ENCODE measurements at places on chromosomes 7 and 10.

GRCh38 chr7:130639388-130639787, 29.2 kb downstream of the COPG2 start:
- DNase-seq, result no peak

GRCh38 chr10:59698326-59698725, 11.3 kb downstream of the SLC16A9 start:
- DNase-seq, result no peak

- no peak for DNase-seq
Measured at GRCh38 chr7:108152198-108152597, 22.0 kb upstream of the LAMB4 start.

DNA sequence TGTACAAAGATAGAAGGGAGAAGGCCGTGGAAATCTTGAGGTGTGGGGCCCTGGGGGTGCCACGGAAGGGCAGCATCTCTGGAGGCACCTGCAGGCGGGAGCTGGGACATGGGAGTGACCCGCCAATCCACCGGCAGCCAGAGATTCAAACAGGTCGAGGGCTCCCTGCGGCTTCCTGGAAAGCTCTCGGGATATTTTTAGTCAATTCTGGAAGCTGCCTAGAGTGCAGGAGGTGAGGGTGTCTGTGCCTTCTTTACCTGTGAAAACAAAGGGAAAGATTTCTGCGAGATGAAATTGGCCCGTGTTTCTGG, 16.6 kb downstream of the MNX1 start:
- DNase-seq, result no peak

DNA sequence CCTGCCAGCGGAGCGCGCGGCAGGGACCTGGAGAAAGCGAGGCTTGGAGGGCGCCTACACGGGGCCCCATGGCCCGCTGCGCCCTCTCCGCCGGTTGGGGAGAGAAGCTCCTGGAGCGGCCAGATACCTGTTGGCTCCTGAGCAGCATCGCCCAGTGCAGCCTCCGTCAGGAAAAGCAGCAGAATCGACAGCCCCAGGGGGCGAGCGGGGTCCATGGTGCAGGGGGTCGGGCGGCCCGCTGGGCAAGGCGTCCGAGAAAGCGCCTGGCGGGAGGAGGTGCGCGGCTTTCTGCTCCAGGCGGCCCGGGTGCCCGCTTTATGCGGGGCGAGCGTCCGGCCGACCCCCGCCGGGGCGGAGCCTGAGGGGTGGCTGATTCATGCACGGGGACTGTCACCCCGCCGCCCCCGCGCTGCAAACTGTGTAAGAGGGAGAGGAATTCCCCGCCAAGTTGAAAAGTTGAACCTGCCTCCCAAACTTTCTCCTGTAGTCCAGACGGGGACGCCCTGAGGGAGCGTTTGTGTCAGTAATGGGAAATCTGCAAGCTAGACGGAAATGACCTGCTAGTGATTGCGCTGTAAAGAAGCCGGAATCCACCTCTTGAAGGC, at the start of gene TFPI2:
Gene TFPI2 (minus strand): TSS at position 290 of the 605 bp plus-strand sequence. CDS start 75 bp downstream, at position 215.
- no peak for DNase-seq

DNA sequence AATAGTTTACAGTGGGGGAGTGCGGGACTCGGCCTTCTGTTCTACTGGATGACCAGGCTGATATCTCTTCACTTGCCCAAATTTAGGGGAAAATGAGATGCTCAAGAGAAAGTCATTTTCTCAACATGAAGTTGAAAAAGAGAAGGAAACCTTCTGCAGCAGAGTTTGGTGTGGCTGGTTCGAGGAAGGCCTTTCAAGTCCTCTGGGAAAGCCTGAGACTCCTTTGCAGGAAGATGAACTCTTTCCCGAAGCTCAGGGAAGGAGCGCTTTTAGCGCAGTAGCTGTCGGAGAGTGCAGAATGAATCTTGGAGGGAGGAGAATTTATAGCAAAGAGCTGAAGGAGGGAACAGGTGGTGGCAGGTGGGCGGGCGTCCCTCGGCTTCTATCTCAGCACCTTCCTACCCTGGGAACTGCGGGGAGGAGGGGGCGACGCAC, at the start of gene ATOH7:
Gene ATOH7 (minus strand): TSS at position 297 of the 435 bp plus-strand sequence. CDS start 436 bp downstream, outside the sequence.
- DNase-seq, result no peak

- DNase-seq, result no peak
Measured at GRCh38 chr7:95804052-95804451, 31.7 kb downstream of the DYNC1I1 start.

DNA sequence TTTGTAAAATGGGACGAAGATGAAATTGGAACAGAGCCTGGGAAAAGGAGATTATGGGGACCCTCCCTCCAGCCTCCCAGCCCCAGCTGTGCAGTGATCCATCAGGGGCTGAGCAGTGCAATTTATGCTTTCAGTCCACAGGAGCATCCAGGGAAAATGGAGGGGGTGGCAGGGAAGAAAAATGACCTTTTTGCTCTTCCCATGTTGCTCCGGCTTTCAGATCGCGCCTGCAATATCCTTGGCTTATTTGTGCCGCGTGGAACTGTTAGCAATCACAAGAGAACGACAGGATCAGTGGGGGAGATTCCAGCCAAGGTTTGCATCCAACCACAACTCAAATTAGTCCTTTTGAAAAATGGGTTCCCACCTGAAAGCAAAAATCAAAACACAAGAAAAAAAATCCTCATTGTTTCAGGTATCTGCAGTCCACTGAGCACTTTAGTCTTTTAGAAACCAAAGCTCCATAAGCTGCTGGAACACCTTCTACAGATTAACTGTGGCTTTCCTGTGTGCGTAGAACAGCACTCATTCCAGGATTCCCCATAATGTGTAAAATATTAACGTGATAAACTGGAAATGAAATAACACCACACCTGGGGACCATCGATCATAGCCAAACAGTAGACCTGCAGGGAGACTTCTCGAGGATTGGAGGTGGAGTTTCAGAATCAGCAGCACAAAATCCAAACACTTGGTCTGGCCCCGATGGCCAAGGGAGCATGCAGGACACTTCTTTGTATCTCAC, 30.7 kb upstream of the SFMBT2 start:
- DNase-seq, result no peak

- no peak for DNase-seq
Measured at GRCh38 chr10:71076473-71077142, 135.8 kb upstream of the UNC5B start.

- no peak for DNase-seq
Measured at GRCh38 chr10:117619707-117620405, 77.3 kb downstream of the EMX2 start.

- DNase-seq, result no peak
Measured at GRCh38 chr10:93844979-93845626, 48.7 kb upstream of the SLC35G1 start.

DNA sequence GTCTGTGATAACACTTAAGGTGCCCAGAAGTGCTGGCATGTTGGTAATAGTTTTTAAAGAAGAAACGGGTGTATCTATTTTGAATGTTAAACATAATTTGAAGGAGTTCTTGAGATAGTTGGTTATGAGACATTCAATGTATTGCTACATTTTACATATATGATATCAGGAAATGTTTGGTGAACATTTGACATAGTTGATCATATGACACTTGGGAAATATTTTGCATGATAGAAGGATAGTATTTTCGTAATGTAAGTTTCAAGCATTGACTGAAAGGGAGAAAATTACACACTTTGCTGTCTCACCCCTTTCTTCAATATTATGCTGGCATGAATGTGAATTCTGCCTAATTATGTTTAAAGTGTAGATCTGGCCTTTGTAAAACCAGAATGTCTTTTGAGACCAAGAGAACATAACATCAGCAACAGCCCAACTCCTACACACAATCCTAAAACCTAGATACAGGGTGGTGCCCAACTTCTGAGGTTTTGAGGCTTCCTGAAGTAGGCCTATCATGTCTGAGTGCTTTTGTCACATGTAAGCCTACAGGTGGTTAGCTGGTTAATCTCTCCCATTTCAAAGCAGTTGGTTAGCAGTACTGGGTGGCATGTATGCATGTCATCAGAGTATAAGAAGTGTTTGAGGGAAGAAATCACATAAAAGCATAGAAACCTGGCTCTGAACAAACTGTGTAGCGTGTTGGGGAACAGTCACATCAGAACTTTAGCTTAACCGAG, 2.1 kb downstream of the ADD3 start:
- peak; percentile 26 for DNase-seq

DNA sequence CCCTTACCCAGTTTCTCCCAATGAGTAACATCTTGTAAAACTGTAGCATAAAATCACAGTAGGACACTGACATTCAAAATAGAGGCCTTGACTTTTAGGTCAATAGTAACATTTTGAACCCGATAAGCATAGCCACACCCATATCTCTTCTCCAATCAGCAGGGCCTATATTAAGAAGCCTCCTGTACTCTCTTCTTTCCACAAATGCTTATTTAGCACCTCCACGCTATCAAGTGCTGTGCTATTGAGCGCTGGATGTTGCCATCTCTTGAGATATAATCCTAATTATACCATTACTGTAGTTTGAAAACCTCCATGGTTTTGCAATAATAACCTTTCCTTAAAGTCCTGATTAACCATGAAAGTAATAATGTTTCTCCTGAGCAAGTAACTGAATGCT, 40.1 kb upstream of the CBLL1 start:
- DNase-seq, result no peak

GRCh38 chr10:49465736-49466135, 69.8 kb upstream of the DRGX start:
- no peak for DNase-seq

- no peak for DNase-seq
Measured at GRCh38 chr10:72039377-72039776, 49.0 kb downstream of the SPOCK2 start.

- no peak for DNase-seq
Measured at GRCh38 chr7:11787534-11787933, 44.5 kb downstream of the THSD7A start.

DNA sequence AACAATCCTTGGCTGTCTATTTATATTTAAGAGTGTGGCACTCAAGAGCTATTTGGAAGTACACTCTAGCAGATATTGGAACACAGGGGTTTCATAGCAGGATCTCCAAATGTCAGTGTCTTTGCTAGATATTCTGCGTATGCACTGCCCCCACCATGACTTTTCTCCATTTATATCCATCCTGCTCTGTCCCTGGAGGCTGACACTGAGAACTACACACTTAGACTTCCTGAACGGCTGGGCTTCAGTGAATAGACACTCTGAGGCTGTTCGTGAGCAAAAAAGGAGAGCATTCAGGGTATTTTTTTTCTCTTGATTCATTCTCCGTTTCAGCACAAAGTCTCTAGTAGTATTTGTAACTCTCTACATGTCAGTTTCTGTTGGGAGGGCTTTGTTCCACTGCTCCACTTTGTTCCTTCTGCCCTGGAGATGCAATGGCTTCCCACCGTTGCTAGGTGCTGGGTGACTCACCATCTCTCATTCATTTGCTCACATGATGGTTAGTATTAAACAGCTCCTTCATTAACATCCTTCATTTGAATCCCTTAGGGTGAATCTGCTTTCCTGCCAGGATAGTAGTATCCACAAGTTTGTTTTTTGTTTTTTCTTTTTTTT, 155.9 kb upstream of the SLC13A1 start:
- DNase-seq, result no peak

DNA sequence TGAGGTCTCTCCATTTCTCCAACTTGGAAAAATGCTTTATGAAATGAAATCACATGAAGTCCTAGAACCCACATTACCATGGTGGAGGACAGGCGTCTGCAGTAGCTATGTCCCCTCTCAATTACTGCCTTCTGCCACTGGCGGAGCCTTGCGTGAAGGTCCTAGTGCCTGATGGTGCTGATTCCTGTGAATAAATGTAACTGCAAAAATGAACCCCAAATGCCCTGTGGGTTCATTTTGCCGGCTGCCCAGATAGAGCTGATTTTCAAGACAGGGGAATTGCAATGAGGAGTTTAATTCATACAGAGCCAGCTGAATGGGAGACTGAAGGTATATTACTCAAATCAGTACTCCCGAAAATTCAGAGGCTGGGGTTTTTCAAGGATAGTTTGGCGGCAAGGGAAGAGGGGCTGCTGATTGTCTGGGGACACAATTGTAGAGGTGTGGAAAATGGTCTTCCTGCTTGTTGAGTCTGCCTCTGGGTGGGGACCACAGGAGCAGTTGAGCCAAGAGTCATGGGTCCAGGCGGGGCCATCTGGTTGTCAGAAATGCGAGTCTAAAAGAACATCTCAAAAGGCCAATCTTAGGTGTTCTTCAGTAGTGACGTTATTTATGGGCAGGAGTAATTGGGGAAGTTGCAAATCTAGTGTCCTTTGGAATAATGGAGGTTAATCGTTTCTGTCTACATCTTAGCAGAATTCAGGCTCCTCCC, 13.5 kb downstream of the PRF1 start:
- DNase-seq, result no peak

- DNase-seq, result no peak
Measured at GRCh38 chr10:100043344-100043743, 33.6 kb upstream of the DNMBP start.

DNA sequence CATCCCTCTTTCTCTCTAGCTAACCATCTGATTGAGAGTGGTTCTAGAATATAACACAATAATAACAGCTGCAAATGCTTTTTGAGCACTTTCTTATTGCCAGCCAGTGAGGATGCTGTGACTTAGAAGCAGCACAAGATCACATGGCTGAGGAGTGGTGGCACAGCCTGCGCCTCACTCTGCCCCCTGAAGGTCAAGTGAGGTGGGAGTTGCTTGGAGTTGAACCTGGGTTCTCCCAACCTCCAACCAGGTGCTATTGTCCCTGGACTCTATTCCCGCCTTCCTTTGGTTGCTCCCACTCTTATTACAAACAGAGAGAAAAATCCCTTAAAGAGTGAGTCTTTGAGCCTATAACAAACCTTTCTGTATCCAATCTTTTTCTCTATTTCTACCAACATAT, 280.3 kb upstream of the PODXL start:
- no peak for DNase-seq

DNA sequence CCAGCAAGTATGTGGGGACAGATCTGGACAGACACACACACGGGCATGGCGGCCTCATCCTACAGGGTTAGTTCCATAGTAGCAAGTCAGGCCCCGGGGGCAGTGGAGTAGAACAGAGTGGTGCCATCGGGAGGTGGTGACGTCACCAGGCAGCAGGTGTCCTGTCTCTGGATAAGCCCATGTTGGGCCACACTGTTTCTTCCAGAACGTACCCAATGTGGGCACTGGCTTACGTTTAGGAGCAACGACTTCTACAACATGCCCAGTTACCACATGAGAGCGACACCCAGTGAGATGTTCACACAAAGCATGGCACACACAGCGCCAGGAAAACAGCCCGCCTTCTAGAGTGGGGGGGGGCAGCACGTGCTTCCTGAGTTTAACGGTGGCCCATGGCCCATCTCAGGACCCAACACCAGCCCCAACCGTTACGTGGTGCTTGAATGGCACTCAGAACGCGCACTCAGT, 67.8 kb downstream of the CTBP2 start:
- no peak for DNase-seq

GRCh38 chr10:29616542-29616941, 18.2 kb downstream of the SVIL start:
- DNase-seq, result no peak

GRCh38 chr7:121755818-121756552, 117.0 kb upstream of the PTPRZ1 start:
- DNase-seq, result no peak

- no peak for DNase-seq
Measured at GRCh38 chr7:138295049-138295637, 164.9 kb upstream of the TRIM24 start.

GRCh38 chr7:39434012-39434411, 132.2 kb upstream of the YAE1 start:
- no peak for DNase-seq

All from CD4-positive, alpha-beta T cell (primary cell).